ENCODE measurements at places on chromosomes 12 and 14. TPM values are rescaled to one million over a fixed set of nuclear protein-coding genes. Genes with fewer than 3 reads are reported as not detected.

DNA sequence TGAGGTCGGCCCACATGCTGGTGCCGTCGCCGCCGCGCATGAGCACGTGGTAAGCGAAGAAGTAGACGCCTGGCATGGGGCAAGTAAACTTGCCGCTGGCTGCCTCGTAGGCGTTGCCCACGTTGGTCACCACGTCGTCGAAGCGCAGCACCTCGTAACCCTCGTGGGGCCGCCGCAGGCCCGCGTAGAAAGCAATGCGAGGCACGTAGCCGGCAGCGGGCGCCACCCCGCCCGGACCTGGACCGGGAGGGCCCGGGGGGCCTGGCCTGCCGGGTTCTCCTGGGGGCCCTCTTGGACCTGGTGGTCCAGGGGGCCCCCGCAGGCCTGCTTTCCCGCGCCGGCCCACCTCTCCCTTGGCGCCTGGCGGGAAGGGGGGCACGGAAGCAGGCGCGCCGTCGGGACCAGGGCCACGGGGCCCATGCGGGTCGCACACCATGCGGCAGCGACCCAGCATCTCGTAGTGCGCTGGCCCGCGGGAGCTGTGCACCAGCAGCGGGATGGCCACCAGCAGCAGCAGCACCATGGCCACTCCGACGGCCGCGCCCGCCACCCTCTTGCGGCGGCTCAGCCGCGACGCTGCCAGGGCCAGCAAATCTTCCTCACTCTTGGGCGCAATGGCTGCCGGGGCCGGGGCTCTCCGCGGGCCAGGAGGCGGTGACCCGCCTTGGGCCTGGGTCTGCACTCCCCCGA, 888 bp downstream of the C1QL4 start:
- DNase-seq: no peak

RCOR1 gene
- 14.5 TPM for total RNA-seq

GRCh38 chr12:45343269-45344051, 127.6 kb downstream of the ANO6 start:
- DNase-seq: no peak

DNA sequence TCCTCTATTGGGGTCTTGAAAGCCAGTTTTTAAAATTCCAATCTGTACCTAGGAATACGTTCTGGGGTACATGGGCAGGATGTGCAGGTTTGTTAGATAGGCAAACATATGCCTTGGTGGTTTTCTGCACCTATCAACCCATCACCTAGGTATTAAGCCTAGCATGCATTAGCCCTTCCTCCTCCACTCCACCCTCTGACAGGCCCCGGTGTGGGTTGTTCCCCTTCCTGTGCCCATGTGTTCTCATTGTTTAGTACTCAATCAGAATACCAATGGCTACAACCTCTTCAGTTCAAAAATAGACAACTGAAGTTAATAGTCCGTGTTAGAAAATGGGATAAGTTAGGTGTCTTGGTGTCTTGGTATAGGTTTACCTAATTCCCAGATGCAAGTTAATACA, 3.4 kb downstream of the NTS start:
- DNase-seq: no peak

OAS2 gene
- total RNA-seq: 4.2 TPM

DNA sequence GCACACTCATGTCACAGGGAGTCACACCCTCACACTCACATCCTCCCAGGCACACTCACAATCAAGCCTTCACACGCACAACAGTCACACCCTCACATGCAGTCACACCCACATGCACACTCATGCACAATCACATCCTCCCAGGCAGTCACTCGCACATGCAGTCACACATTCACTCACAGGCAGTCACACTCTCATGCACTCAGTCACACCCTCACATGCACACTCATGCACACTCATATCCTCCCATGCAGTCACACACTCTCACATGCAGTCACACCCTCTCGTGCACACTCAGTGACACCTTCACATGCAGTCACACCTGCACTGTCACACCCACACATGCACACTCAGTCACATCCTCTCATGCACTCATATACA, 12.3 kb downstream of the TMEM179 start:
- no peak for DNase-seq

GRCh38 chr14:95432144-95433093, 84.0 kb downstream of the SYNE3 start:
- no peak for DNase-seq

All from dorsolateral prefrontal cortex (tissue), 122 donors.